Activated CD8-positive, alpha-beta memory T cell treated with anti-CD3 and anti-CD28 coated beads for 4 hours (primary cell): ENCODE measurements at places on chromosomes 1 and 21.

GRCh38 chr1:41975121-41975520, 56.4 kb upstream of the HIVEP3 start:
- no peak for DNase-seq

DNA sequence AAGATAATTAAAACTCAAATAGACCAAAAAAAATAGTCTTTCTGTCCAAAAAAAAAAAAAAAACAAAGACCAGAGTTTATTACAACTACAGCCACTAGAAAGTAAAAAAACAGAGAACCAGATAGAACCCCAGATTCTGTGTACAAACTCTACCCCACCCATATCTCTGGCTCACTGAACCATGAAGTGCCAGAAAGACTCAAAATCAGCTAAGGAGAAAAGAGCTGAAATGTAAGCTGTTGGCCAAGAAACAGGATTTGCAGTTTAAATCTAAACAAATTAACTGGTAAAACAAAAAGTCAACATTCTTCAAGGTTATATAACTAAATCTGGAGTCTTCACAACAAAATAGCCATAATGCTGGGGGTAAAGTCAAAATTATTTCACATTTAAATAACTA, 278.9 kb downstream of the SEC16B start:
- no peak for DNase-seq

- DNase-seq: no peak
These were observed 338.3 kb downstream of the NEGR1 start for GRCh38 chr1:71944006-71944405.

GRCh38 chr1:64171246-64171645, 32.2 kb upstream of the UBE2U start:
- no peak for DNase-seq

DNA sequence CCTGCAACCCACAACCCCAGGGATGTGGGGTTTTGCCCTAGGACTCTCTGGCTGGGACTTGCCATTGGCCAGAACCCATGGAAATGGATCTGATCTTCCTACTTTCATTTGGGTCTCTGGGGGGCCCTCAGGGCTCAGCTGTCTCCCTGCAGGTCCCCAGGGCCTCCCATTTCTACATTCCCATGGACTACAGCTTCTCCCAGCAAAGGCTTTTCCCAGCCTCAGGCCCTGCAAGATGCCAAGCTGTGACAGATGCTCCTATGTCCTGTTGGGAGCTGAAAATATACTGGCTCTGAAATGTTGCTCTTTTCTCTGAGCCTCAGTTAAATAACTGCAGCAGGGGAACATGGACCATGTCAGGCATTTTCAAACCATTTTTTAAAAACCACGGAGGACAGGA, 99.5 kb upstream of the IGSF21 start:
- DNase-seq: no peak

- no peak for DNase-seq
These were observed 57.8 kb upstream of the SIPA1L2 start for GRCh38 chr1:232687728-232688127.

- DNase-seq: no peak
These were observed 9.8 kb upstream of the SLC19A1 start for GRCh38 chr21:45551783-45552695.

DNA sequence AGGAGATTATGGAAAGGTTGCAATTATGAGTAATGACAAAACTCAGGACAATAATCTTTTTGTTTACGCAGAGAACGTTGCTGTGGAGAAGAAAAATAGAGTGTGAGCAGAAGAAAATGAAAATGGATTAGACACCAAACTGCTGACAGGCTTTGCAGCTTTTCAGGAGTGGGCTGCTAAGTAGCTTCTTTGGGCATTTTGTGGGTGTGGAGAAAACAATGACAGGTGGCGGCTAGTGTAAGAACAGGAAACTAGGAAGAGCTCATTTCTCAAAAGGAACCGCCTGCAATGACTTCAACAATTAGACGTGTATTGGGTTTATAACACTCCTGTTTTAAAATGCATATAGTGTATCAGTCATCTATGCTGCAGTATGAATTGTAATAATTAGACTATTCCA, 18.3 kb upstream of the PALMD start:
- no peak for DNase-seq

GRCh38 chr21:29443411-29444010, 144.8 kb downstream of the BACH1 start:
- no peak for DNase-seq

- no peak for DNase-seq
These were observed 116.2 kb downstream of the SMYD3 start for GRCh38 chr1:246390855-246391254.

DNA sequence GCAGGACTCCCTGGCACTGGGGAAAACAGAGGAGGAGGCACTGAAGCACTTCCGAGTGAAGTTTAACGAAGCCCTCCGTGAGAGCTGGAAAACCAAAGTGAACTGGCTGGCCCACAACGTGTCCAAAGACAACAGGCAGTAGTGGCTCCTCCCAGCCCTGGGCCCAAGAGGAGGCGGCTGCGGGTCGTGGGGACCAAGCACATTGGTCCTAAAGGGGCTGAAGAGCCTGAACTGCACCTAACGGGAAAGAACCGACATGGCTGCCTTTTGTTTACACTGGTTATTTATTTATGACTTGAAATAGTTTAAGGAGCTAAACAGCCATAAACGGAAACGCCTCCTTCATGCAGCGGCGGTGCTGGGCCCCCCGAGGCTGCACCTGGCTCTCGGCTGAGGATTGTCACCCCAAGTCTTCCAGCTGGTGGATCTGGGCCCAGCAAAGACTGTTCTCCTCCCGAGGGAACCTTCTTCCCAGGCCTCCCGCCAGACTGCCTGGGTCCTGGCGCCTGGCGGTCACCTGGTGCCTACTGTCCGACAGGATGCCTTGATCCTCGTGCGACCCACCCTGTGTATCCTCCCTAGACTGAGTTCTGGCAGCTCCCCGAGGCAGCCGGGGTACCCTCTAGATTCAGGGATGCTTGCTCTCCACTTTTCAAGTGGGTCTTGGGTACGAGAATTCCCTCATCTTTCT, 75.5 kb downstream of the PIK3CD start:
- DNase-seq: no peak

DNA sequence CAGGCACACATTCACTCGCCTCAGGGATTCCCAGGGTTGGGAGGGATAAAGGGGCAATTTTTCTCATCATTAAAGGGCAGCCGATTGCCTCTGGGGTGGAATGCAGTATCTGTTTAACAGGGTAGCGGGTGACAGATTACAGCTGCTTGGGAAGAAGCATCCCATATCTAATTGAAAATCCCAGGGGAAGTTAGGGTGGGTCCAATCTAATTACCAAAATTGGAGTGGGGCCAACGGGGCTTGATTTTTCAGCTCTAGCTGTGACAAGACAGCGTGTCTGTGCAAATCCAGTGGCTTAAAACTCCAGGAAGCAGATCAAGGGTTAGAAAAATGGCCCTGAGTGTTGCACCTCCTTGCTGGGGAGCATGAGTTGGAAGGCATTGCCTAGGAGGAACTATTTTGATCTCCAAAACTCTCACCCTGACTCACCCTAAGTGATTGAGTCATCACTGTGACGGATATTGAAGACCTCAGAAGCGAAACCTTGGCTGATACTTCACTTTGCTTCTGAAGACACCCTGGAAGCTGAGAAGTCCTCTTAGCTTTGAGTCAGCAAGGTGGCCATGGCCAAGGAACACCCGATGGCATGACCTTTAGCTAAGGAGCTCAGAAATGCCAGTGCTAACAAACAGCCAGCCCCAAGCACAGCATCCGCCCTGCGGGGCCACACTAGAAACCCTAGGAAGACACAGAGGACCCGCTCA, 46.0 kb downstream of the GRHL3 start:
- DNase-seq: no peak

DNA sequence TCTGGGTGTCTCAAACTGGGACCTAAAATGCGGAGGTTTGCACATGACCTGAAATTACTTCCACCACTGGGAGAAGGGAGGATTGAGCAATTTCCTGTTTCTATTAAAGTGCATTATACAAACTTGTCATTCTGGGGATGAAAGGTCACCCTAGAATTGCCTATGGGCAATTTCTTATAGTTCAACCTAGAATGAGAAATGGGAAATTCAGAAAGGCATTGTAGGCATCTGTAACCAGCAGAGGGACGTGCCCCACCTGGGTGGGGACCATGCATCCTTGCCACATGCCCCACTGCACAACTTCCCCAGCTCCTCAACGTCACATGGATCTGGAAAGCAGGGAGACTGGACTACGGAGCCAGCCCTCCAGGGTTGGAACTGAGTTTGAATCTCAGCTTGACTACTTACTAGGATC, 47.0 kb downstream of the MRPL39 start:
- DNase-seq: no peak

DNA sequence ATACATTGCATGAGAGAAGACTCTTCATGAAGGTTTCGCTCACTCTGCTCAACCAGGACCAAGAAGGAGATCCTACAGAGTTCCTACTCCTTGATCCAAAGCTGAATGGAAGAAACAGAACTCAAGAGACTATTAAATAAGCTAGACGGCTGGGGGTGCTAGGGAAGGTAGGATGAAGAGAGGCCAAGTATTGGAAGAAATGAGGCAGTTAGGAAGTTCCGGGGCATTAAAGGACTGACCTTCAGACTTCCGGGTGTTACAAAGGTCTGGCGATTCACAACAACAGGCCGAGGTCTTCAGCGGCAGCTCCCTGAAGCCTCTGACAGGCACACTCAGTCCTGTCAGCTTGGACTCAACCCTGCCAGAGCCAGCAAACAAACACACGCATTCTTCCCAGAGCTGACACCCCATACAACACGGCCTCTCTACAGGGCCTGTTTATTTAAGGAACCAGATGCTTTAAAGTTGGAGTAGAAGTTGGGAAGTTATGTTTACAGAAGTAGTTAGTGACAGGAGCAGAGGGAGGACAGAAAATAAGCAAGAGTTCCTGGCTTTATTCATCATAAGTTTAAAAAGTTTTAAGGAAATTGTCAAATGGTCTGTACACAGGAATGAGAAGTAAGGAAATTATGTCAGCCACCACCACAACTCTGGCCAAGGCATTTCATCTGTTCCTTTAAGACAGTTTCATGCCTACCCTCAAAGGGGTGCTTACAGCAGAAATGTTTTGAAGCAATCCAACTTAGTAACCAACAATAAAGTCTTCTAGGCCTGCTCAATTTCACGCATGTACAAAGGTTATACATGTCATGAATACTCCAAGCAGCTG, 4.7 kb downstream of the SORT1 start:
- DNase-seq: no peak

GRCh38 chr1:186404454-186405051, 28.9 kb downstream of the ODR4 start:
- no peak for DNase-seq

- no peak for DNase-seq
These were observed 6.7 kb upstream of the GPR25 start for GRCh38 chr1:200866116-200866515.

DNA sequence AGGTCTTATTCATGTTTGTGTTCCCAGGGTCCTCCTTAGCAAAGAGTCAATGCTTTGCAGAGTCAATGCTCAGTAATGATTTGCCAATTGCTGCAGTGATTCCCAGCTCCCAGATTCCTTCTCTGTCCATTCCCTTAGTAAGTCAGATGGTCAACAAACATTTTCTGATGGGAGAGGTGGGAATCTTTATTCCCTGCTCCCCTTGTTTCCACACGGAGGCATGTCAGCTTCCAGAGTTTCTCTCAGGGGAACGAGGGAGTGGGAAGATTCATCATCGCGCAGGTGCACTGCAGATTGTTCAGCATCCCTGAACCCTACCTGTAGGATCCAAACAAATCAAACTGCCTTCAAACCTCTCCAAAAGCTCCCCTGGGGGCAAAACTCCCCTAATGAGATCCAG, 7.5 kb upstream of the AHDC1 start:
- DNase-seq: no peak

- no peak for DNase-seq
These were observed 6.9 kb downstream of the GPR88 start for GRCh38 chr1:100544791-100545190.

GRCh38 chr1:245614476-245614875, 459.7 kb downstream of the KIF26B start:
- DNase-seq: no peak

- DNase-seq: no peak
These were observed 125.3 kb downstream of the GREM2 start for GRCh38 chr1:240486611-240487010.

DNA sequence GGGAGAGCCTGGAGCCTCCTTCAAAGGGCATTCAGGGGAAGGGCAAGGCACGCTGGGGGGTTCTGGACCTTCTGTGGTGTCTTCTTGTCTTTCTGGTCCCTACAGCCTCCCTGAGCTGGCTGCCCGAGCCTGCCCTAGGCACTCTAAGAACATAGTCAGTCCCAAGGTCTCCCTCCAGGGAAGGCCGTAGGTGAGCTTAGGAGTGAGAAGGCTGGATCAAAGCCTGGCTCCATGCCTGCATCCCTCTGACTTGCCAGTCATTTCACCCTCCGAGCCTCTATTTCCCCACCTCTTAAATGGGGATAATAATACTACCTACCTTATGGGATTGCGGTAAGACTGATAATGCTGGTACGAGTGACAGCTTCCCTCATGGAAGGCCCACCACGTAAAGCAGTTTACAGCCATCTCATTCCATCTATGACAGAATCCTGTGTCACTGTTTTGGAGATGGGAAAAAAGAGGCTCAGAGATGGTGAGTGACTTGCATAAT, 20.8 kb downstream of the PTPRF start:
- no peak for DNase-seq

GRCh38 chr1:226351709-226352108, 42.7 kb upstream of the LIN9 start:
- DNase-seq: no peak

GRCh38 chr1:12601700-12602658, 16.0 kb downstream of the DHRS3 start:
- DNase-seq: no peak

GRCh38 chr1:93800856-93801255, 78.2 kb downstream of the DNTTIP2 start:
- no peak for DNase-seq

- no peak for DNase-seq
These were observed 30.9 kb downstream of the SELL start for GRCh38 chr1:169680377-169681019.

GRCh38 chr1:50901872-50902271, 58.2 kb downstream of the FAF1 start:
- DNase-seq: no peak

DNA sequence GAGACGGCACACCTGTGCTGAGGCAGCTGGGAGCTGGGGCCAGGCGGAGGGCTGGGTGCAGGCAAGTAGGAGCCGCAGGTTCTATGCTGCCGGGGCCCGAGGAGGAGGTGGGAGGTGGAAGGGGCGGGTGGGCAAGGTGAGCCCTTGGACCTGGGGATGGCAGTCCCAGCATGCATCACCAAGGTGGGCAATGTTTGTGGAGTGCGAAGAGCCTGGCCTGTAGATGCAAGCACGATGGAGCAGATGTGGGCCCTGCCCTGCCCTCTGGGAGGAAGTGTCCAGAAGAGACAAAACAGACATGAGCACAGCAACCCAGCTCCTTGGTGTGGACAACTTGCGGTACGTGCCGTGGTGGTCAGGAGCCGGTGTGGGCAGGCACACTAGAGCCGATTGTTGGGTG, 28.3 kb upstream of the AJAP1 start:
- DNase-seq: no peak

GRCh38 chr1:205543351-205544301, 39.2 kb downstream of the CDK18 start:
- DNase-seq: no peak

- DNase-seq: no peak
These were observed 19.9 kb upstream of the UBE2U start for GRCh38 chr1:64183395-64184002.
